ENCODE measurements at places on chromosomes 7 and 10.

DNA sequence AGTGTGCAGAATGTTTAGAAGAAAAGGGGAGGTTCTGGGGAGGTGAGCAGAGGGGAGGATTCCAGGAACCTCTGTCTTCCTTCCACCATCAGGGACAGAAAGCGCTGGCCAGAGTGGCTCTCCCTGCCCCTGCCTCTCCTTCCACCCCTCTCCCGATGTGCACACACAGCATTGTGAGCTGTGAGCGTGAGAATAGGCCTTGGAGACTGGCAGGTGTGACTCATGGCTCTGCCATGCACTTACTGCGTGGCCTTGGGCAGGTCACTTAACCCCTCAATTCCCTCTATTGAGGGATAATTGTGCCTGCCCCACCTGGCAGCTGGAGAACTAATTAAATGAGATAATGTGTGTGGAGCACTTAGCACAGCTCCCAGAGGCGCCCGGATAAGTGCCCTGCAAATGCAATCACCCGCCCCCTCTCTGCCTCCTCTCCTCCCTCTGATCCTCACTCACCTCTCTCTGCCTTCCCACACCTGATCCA lies 115.4 kb downstream of the ZMIZ1 start:
- no peak for DNase-seq

GRCh38 chr10:94631077-94631875 lies 52.3 kb upstream of the CYP2C18 start:
- DNase-seq = no peak

DNA sequence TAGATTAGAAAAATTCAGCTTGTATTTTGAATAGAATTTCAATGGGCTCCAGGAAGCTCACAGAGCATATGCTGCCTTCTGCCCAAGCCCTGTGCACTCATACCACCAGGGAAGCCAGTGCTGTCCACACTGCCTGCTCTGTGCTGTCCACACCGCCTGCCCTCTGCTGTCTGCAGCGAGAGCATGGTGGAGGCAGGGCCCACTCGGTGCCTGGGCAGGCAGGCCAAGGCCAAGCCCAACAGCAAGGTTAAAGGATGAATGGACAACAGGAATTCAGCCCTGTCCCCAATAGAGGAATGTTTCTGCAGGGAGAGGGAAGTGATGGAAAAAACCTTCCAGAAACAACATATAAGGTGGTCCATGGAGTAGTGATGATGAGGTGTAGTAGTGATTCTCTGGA lies 146.8 kb downstream of the GFRA1 start:
- DNase-seq = no peak

GRCh38 chr7:92835261-92835850 lies 1.0 kb downstream of the CDK6 start:
- DNase-seq = peak; percentile 85

GRCh38 chr10:17923728-17924127 lies 28.0 kb upstream of the SLC39A12 start:
- peak; percentile 19 for DNase-seq
